ENCODE measurements at places on chromosomes 2 and 18.

GRCh38 chr18:67509741-67510391 lies 6.7 kb downstream of the DSEL start:
- no peak overlapping the region for H3K4me3 ChIP-seq
- peaks cover 25% of the 10 kb centered on the region for H3K36me3 ChIP-seq
- DNase-seq, result peak; percentile 85
- no peaks in the 10 kb centered on the region for H3K27me3 ChIP-seq
- H3K4me1 ChIP-seq, result peaks cover 8% of the 10 kb centered on the region

- no peak overlapping the region for H3K27ac ChIP-seq
- no peaks in the 10 kb centered on the region for H3K4me1 ChIP-seq
- H3K4me3 ChIP-seq, result no peak overlapping the region
- no peak for DNase-seq
- H3K27me3 ChIP-seq, result no peaks in the 10 kb centered on the region
- no peaks in the 10 kb centered on the region for H3K36me3 ChIP-seq
Observed at GRCh38 chr18:37634516-37634915, 68.9 kb upstream of the CELF4 start.

GRCh38 chr18:76209597-76209996 lies 285.4 kb downstream of the ZNF516 start:
- no peaks in the 10 kb centered on the region for H3K27me3 ChIP-seq
- H3K36me3 ChIP-seq, result no peaks in the 10 kb centered on the region
- H3K27ac ChIP-seq, result no peak overlapping the region
- peak; percentile 67 for DNase-seq
- H3K4me3 ChIP-seq, result no peak overlapping the region

DNA sequence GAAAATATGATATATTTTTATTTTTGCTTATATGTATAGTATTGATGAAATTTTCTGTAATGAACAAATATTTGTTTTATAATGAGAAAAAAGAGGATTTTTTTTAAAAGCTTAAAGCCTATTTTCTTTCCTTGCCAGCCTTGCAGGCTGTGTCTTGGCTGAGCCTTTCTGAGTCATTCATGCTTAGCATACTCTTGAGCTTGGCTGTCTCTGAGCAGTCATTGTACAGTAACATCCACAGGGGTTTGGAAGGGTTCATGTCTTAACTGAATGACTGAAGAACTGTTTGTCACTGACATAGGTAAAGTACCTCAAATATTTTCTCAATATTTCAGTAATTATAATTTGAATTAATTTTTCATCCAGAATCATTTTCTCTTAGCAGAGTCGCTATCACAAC lies 49.3 kb downstream of the GPR39 start:
- H3K4me3 ChIP-seq, result no peak overlapping the region
- H3K4me1 ChIP-seq, result no peaks in the 10 kb centered on the region
- peak; percentile 29 for DNase-seq

GRCh38 chr2:106095478-106096298 lies 98.4 kb downstream of the UXS1 start:
- H3K27me3 ChIP-seq, result no peaks in the 10 kb centered on the region
- no peaks in the 10 kb centered on the region for H3K4me1 ChIP-seq
- no peak overlapping the region for H3K4me3 ChIP-seq
- H3K27ac ChIP-seq, result no peak overlapping the region
- peaks cover 20% of the 10 kb centered on the region for H3K36me3 ChIP-seq

DNA sequence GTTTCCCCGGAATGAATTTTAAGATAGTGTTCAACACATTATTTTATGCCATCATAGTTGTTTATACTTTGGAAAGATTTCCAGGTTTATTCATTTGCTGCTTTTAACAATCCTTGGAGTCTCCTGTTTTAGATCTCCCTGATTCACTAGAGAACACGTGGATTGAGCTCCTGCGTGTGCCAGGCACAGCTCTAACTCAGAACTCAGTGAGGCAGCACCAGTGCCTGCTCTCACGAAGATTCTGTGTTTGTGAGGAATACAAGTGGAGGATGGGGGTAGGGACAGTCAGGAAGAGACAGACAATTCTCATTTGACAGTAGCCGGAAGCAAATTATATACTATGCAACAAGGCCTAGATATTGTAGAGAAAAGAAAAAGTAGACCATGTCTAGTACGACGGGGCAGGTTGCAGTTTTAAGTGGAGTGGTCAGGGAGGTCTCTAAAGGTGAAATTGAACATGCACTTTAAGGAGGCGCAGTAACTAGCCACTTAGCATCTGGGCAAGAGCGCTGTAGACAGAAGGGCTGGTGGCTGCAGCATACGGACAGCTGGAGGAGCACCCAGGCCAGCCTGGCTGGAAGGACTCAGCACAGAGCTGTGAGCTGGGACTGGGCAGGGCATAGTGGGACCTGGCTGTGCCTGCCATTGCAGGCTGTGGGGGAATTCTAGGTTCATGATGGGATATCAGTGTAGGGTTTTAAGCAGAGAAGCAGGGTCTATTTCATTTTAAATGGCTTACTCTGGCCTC lies 24.3 kb downstream of the RNF144A start:
- peaks cover 6% of the 10 kb centered on the region for H3K27me3 ChIP-seq
- no peaks in the 10 kb centered on the region for H3K4me1 ChIP-seq
- DNase-seq, result no peak
